ENCODE measurements at places on chromosomes 16 and 17.

- DNase-seq = no peak
These were observed 5.4 kb upstream of the C17orf107 start for GRCh38 chr17:4893721-4894560.

DNA sequence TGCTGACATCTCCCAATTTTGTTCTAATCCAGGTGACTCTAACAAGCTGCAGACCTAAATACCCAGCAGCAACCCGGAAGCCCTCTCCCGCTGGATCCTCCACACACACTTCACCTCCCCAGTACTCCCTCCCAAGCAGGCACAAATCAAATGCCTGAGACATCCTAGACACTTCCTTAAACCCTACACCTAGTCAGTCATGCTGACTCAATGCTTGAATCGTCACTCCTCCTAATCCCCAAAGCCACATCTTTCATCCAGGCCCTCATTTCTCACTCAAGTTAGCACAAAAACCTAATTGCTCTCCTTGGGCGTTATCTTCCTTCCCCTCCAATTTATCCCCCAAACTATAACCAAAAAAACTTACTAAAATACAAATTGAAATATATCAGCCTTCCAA lies 32.7 kb downstream of the CMC2 start:
- DNase-seq = peak; percentile 39

- DNase-seq = peak; percentile 48
These were observed 31.9 kb upstream of the CPHXL start for GRCh38 chr16:75758215-75758614.

- no peak for DNase-seq
These were observed 2.4 kb downstream of the GJD3 start for GRCh38 chr17:40361925-40362695.

- DNase-seq = no peak
These were observed 482 bp downstream of the BAHCC1 start for GRCh38 chr17:81395600-81396277.

DNA sequence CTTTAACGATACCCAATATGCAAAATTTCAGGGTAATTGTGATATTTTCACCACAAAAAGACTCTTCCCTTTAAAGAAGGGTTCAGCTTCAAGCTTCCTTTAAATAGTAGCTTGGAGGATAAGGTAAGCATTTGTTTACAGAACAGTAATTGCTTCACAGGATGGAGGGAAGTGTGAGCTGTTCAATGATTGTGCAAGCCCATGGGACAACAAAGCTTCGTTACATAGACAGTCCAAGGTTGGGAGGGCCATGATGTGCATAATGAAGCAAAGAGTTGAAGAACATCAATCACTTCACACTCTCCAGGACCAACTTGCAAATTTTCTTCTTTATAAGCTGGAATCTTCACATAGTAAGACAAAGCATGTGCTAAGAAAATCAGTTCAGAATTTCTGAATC lies 145.0 kb upstream of the ASIC2 start:
- DNase-seq = peak; percentile 35

- DNase-seq = no peak
These were observed 180.6 kb downstream of the PCTP start for GRCh38 chr17:55931446-55931845.

DNA sequence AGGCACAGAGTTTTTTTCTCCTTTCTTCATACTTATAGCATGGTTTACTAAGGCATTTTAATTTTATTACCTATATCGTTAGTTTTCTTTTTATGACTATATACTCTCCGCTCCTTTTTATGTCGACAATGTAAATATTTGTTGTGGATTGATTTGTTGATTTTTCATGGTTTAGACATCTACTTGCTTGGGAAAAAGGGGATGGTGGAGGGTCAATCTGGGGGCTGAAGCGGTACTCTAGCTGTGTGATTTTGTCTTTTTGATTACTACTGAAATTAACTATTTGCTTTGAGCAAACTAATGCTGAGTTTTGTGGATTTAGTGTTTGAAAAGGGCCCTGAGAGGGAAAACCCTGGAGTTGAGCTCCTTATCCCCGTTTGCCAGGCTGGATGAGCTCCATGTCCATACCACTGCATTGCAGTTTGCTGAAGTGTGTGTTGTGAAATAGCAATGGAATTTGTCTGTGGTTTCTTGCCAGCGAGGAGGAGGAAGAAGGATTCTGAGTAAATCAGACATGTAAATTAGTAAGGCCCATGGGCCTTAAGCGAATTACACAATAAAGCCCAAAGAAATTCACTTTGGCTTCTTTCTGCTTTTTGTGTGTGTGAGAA lies 72.0 kb downstream of the FTO start:
- DNase-seq = peak; percentile 95

Measured in NCI-H226 (cell line).